ENCODE measurements at places on chromosomes 2 and 18.

DNA sequence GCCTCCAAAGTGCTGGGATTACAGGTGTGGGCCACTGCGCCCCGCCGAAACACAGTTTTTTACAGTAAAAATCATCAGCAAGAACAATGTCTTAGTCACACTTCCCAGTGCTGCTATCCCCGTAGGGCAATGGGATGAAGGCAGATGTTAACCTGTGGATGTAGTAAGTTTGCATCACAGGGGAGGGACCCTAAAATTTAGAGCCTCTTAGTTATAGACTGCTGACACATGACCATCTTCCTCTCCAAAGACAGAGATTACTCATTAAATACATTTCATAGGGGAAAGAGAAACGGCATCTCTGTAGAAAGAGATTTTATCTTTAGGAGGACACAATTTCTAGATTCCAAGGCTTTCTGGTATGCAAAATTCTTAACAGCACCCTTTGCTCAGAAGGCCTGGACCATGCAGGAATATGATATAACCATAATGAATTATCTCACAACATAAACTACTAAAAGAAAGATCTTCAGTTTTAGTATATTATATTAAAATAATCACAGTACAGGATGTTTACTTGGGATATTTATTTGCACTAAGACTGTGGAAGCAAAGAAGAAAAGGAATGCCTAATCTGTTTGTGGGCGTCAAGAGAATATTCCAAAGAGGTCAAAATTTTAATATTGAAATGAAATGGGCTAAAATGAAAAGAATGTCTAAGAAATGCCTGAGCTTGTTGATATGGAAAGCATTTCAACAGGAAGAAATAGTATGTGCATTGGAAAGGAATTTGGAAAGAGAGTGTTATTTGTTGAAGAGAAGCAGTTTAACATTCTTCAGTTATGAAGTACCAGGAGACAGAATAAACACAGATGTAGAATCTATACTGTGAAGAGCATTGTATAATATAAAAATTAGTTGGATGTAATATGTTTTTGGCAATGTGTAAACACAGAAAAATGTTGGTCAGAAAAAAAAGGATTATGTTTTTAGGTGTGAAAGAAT lies 1228.3 kb upstream of the CHAC2 start:
- DNase-seq = no peak

DNA sequence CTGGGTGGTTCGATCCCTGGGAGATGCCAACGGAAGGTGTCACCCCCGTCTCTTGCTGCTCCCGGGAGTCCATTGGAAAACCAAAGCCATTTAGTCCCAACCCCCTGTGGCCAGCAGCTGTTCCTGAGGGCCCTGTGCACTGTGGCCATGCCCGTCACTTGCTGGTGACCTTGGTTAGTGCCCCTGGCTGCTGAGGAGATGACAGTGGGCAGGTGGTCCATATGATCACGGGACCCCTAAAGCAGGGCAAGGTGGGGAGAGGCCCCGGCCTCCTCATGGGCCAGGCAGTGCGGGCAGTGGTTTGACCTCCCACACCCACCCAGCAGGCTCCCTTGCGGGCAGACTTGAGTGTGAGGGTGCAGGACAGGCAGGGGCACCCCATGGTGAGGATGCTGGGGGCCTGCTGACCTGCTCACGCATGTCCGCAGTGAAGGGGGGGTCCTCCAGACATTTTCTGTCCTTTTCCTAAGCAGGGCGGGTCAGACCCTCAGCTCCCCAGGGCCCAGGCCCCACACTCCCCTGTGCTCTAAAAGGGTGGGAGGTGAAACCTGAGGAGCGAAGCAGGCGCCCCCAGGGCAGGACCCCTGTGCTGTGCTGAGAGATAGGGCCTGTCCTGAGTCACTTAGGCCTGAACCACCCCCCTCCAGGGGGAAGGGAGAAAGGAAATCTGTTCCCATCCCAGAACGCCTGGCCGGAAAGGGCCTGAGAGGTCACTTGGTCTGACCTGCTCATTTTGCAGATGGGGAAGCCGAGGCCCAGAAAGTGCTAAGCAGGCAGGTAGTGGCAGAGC lies 6.8 kb downstream of the ITM2C start:
- DNase-seq = no peak

GRCh38 chr2:163373496-163373895 lies 362.3 kb downstream of the FIGN start:
- no peak for DNase-seq

DNA sequence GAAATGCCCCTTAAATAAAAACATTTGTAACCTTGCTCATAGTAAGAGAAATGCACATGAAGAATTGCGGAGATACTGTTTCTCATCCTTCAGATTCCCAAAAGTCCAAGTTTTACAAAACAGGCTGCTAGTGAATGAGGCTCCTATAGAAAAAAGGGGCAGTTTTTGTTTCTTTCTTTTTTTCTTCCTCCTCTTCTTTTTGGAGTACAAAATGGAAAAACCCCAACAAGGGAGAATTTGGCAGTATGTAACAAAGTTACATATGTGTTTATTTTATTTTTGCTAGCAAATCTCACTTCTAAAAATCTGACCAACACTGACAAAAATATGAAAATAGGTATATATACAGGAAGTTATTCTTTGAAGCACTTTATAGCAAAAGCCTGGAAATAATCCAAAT lies 7.1 kb upstream of the BAZ2B start:
- no peak for DNase-seq

DNA sequence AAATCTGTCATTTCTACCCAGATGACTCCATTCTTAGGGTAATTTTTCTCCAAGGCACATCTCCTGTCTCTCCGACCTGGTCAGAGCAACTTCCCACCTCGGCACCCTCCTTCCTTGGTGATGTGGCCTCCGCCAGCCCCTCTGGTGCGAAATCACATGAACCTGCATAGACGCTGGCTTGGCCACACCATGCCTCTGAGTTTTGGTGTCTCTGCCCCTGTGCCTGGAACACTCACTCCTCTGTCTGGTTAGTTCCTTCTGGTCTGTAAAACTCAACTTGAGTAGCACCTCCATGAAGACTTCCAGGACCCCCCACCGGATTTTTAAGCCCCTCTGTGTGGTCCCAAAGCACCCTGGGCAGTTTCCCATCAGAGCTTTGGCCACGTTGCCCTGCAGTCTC lies 83.2 kb upstream of the OTOS start:
- no peak for DNase-seq

- DNase-seq = no peak
Observed at GRCh38 chr2:101921953-101922325, 69.8 kb upstream of the IL1R2 start.

GRCh38 chr2:95574506-95574905 lies 17.3 kb upstream of the TRIM43 start:
- no peak for DNase-seq

DNA sequence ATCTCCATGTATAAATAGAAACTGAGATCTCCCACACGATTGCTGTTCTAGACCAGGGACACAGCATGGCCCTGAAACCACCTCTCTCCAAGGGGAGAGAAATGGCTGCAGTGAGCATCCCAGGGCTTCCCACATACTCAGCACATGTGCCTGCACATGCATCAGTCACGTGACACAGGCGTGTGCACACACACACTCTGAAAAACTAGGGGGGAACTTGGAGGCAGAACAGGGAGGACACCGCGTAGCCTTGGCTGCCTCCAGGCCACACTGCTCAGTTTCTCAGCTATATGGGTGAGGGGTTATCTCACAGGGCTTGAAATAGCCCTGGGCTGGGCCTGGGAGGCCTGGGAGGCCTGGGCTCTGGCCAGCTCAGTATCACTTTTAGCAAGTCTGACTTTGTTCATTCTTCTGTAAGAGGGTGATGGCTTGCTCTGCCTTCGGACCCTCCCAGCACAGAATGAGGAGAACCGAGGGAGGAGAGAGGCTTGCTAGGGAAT lies 66.9 kb downstream of the EMX1 start:
- DNase-seq = no peak

- no peak for DNase-seq
Observed at GRCh38 chr2:20040489-20041172, 10.8 kb downstream of the LAPTM4A start.

GRCh38 chr2:148642112-148642744 lies 2.3 kb upstream of the EPC2 start:
- no peak for DNase-seq

DNA sequence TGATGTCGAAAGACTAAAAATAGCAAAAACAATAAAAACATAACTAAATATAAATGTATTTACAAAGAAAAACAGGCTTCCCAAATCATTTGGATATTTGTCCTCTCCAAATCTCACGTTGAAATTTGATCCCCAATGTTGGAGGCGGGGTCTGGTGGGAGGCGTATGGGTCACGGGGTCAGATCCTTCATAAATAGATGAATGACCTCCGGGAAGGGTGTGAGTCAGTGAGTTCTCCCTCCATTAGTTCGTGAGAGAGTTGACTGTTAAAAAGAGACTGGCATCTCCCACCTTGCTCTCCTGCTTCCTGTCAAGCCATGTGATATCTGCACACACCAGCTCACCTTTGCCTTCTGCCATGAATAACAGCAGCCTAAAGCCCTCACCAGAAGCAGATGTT lies 703.0 kb downstream of the TMEM182 start:
- no peak for DNase-seq

- DNase-seq = no peak
Observed at GRCh38 chr2:217517402-217517801, 485.4 kb downstream of the TNS1 start.

DNA sequence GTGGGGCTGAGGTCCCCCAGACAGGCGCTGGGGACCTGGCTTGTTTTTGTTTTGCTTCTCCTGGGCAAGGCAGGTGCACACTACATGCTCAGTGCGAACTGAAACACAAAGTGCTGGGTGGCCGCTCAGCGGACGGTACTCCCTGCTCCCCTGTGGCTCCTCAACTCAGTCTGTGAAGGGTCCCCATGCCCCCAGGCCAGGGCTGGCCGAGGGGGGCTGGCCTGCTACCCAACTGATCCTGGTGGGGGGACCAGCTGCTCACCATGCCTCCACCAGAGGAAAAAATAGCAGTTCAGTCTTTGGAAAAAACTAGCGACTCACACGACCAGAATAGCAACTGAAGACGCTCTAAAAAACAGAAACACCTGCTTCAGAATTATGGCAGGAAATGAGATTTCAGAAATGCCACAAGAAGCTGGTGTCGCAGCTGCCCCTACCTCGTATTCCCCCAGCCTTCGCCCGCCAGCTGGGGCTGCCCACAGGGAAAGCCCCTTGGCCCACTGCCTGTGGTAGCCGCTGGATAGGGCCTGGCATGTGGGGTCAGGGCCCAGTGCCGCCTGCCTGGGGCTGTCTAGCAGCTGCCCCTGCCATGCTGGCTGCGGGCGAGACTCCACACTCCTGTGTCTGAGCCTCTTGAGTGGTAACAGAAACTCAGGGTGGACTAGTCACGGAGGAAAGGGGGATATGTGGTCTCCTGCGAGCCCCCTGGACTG lies 43.7 kb downstream of the MEX3C start:
- no peak for DNase-seq

- DNase-seq = no peak
Observed at GRCh38 chr2:43402452-43402937, 176.1 kb upstream of the ZFP36L2 start.

DNA sequence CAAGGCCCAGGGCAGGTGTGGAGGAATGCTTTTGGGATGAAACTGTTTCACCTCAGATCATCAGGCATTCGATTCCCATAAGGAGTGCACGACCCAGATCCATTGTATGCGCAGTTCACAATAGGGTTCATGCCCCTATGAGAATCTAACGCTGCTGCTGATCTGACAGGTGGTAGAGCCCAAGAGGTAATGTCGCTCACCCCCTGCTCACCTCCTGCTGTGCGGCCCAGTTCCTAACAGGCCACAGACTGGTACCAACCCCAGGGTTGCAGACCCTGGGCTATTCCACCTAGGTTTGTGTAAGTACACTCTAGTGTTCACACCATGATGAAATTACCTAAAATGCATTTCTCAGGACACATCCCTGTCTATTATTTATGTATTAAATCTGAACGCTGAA lies 72.5 kb downstream of the COPS8 start:
- DNase-seq = no peak

GRCh38 chr18:50287028-50287440 lies 458 bp downstream of the CXXC1 start:
- no peak for DNase-seq

DNA sequence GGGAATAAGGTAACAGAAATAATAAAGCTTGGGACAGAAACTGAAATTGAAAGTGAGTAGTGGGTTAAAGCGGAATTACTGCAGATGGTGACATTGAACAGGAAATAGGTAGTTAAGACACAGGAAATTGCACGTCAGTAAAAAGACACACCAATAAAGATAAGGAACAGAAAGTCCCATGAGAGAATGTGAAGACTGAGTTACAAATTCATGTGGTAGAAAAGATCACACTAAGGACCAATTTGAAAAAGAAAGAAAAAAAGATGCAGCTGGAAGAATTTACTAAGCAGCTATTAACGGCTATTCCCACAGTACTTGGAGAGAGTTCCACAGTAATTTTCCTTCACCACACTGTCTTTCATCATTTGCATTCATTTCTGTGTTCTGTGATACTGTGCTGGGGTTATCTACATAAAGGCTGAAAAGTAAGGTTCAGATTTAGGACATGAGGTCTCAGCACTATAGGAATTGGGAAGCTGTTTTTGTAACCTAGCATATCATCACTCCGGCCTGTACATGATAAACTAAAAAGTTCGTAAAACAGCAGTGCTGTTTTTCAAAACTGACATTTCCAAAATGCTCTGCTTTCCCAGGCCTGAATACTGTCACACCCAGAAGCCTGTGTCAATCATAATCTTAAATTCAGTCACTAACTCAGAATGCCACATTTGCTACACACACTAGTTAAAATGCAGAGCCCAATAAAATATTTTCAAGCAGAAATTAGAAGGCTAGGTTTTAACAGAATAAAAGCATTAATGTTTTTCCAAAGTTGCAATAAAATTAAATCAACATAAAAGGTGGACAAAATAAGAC lies 42.9 kb downstream of the SRBD1 start:
- DNase-seq = no peak

DNA sequence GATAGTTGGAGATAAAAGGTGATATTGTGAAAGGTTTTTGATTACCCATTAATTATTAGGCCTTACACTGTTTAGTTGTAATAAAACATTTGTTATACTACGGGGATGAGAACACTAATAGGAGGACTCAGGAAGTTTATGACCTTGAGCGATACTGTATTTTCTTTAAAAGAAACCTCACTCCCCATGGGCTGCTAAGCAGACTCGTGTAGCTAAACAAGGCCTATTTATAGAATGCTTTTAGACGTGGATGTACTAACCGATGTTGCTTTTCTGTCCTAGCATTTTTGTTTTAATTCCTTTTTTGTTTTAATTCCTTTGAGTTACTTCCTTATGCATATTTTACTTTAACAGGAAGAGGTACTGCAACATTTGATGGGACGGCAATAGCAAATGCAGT lies 22.9 kb downstream of the MSH6 start:
- no peak for DNase-seq

DNA sequence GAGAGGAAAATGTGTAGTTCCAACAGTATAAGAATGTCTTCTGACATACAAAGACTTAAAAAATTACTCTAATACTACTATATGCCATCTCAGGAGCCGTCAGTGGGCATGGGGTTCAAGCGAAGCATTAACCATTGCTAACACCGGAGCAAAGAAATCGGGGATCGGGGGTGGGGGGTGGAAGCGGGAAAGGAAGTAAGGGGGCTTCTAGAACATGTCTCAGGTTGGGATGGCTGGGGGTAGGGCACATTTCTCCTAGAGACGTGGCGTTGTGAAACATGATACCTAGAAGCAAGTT lies 702 bp downstream of the LMAN1 start:
- no peak for DNase-seq

GRCh38 chr2:147348931-147349555 lies 495.8 kb upstream of the ACVR2A start:
- DNase-seq = no peak
